ENCODE measurements at places on chromosomes 1 and 21.

GRCh38 chr1:26352338-26352679 is 1.6 kb downstream of the CRYBG2 start:
- no peak for DNase-seq

DNA sequence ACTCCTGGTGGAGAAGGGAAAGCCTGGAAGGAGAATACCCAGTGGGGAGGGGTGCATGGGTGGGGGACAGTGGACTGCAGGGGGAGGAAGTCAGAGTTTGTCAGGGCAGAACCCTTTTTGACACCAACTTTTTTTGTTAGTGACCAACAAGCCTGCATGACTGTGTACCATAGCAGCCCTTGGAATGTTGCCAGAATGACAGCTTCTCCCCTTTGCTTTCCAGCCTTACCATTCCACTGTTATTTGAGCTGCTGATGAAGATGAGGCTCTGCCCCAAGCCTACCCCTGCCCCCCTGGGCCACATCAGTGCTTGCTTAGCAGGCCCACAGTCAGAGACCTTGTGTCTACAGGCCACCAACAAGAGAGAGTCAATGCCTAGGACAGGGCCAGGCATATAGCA is 341.2 kb downstream of the HHAT start:
- no peak for DNase-seq

DNA sequence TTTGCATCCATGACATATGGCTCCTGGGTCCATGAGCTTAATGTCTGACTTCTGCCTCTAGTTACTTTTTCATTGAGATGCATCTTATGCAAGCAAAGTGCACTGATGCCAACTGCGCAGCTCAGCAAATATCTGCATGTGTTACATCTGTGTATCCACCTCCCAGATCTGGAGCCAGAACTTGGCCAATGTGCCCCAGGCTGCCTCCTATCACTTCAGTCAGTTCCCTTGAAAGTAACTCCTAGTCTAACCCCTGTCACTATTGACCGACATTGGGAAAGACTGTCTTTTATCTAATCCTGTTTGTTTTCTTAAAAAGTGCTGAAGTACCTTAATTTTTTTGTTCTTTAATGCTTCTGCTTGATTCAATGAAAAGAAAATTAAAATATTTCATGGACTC is 19.3 kb upstream of the UBL4B start:
- DNase-seq = no peak

- no peak for DNase-seq
Measured at GRCh38 chr1:116417678-116418077, 44.6 kb downstream of the ATP1A1 start.

DNA sequence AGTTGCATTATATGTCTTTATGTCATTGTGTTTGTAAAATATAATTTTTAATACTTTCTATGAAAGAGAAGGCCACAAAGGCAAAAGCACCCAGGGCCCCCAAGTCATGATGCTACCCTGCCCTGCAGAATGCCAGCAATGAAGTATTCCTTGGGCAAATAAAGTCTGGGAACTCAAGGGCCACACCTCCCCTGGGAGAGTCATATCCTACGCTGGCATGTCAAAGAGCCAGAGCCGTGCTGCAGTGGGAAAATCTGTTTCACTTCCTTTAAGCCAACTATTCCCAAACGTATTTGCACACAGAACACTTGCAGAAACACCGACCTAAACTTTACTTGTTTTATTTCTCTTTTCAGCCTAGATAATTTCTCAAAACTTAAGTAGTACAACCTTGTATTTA is 98.4 kb upstream of the KAZN start:
- no peak for DNase-seq

DNA sequence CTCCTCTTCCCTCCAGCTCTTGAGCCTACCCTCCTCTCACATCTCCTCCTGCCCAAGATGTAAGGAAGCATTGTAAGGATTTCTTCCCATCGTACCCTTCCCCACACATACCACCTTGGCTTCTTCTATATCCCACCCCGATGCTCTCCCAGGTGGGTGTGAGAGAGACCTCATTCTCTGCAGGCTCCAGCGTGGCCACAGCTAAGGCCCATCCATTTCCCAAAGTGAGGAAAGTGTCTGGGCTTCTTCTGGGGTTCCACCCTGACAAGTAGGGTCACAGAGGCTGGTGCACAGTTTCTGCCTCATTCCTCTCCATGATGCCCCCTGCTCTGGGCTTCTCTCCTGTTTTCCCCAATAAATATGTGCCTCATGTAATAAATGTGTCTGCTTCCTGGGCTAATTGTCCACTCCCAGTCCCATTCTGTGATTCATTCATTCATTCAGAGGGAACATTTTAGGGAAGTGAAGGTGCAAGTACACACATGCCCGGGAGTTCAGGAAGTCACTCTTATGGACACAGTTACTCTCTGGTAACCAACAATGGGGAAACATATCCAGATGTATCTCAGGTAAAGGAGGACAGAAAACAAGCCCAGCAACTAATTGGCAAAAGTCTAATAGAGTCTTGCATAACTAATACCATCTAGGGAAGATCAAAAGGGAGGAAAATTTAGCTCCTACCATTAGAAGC is 1.9 kb downstream of the SPRR4 start:
- no peak for DNase-seq

GRCh38 chr1:64675718-64676345 is 69.0 kb upstream of the RAVER2 start:
- DNase-seq = no peak

GRCh38 chr1:17434601-17435000 is 4.9 kb downstream of the RCC2 start:
- DNase-seq = no peak

GRCh38 chr21:42238185-42238934 is 19.4 kb downstream of the ABCG1 start:
- DNase-seq = peak; percentile 30

- DNase-seq = no peak
Measured at GRCh38 chr21:35923971-35924370, 136.4 kb downstream of the SETD4 start.

DNA sequence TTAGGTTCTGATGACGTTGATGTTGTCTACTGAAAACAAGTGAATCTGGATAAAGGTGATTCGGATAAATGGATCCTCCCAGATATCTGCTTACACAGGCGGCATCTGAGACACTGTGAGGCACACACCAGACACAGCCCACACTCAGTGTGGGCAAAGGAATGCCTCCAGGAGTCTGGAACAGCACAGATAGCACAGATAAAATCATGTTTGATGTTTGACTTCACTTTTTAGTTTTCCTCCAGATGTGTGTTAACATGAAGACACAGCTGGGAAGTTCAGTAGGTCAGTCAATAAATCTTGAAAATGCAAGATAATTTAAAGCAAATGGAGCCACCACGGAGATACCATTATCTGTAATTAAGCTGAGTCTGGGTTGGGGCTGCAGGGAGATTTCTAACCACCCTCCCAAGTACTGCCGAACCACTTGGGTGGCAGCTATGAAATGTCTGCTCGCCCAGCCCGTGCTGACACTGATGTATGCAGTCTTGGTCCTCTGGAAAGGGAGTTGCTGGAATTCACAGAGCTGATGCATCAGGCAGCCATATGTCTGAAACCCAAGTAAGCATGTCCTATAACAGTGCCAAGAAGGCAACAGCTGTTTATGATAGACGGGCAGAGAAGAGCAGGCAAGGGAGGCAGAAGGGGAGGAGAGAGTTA is 11.7 kb downstream of the CAPN9 start:
- no peak for DNase-seq

DNA sequence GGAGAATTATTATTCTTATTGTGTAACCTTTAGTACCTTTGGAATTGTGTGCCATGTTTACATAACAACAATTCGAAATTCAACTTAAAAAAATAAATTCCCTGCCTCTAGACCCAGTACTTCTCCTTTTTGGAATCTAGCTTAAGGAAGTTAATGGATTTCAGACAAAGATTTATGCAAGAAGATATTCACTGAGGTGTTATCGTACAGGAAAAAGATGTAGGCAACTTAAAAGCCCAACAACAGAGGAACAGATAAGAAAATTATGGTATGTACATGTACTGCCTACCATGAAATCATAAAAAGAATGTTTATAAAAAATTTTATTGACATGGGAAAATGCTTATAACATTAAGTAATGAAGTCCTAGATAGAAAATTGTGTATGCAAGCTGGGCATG is 18.2 kb upstream of the STMN1 start:
- DNase-seq = no peak

DNA sequence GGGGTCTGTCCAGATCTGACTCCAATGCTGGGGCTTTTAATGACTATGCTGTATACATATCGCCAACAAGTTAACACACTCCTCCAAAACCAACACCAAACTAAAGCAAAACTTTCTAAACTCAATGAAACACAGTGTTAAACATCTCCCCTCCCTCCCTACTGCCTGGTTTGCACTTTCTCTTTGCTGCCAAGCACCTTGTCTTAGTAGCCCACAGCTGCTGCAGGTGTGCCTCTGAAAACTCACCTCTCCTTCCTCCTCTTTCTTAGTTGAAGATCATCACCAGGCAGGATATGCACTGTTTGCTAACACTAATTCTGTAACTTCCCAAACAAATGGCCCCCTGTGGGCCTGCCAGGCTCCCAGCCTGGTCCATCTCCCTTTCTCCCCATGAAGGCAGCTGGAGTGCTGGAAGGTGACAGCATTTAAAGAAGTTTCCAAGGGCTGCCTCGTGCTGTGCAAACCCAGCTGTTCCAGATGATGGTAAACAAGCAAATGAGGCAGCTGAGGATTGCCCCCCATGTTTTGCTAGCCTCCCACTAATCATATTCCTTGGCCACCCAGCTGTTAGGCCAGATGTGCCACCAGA is 213.7 kb downstream of the ASTN1 start:
- no peak for DNase-seq

- DNase-seq = no peak
Measured at GRCh38 chr1:41789661-41790330, 128.9 kb downstream of the HIVEP3 start.

DNA sequence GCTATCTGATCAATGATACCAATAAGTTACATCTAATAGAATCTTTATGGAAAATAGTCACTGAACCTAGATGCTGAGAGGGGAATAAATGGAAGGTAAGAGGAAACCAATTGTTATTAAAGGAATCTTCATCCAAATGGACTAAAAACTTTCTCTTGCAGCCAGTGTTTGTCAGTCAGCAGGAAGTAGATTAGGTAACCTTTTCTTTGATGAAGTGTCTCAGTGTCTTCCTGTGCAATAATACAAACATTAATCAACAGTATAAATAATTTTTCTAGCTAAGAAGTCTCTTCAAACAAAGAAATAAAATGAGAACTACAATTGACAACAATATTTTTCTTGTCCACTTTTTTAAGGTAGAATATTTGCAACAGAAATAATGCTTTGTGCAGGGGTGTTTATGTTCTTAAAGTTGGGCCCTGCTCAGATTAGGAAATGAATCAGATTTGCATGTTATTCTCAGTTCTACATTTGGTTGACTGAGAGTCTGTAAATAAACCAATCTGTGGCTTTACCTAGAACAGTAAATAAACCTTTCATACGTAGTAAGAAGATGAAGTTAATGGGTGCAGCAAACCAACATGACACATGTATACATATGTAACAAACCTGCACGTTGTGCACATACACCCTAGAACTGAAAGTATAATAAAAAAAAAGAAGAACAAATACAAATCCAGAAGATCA is 391.4 kb downstream of the MRPL39 start:
- no peak for DNase-seq

- DNase-seq = no peak
Measured at GRCh38 chr21:34279883-34280282, 83.9 kb upstream of the KCNE2 start.

GRCh38 chr1:22383526-22384294 is 67.9 kb upstream of the ZBTB40 start:
- DNase-seq = no peak

DNA sequence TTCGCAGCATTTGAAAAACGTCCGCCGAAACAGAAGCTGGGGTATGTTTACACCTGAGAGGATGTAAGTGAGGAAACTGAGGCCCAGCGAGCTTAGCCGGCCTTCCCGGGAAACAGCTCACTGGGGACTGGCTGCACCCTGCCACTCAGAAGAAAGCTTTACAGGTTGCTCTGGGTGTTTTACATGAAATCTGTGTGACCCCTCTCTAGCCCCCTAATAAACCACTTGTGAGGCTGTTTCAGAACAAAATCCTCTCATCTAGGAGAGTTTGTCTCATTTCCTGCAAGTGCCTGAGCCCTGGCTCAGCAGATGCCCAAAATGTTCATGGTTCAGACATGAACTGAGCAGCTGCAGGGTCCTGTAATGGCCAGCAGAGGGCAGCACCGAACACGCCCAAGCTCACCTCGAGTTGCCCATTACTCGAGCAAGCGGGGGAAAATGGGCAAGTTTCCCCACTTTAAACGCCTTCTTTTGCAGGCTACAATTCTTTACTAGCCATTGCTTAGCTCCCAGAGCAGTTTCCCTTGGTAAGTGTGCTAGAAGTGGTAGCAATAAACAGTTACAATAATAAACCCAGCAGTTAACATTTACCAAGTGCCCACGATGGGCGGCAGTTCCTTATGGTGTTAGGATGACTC is 76.4 kb downstream of the FHAD1 start:
- peak; percentile 74 for DNase-seq

DNA sequence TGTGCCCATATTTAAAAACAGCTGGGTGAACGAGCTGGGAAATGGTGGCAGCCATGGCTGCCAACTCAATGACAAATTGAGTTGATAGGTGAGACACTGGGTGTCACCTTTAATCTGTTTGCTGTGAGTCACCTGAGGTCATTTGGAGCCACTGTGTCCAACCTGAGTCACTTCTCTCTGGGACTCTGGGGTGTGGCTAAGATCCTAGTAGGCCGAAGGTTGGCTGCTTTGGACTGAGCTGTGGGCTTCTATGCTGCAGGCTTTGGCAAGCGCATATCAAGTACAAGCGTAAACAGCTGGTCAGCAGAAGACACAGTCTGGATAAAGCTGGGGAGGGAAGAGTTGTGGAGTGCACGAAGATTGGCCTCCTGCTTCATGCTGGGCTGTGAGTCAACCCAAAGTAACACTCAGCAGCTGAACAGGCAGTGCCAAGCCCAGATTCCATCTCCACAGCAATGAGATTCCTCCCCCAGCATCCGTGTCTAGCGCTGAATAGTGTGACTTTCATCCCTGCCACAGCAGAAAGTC is 24.0 kb downstream of the TEX35 start:
- DNase-seq = no peak

DNA sequence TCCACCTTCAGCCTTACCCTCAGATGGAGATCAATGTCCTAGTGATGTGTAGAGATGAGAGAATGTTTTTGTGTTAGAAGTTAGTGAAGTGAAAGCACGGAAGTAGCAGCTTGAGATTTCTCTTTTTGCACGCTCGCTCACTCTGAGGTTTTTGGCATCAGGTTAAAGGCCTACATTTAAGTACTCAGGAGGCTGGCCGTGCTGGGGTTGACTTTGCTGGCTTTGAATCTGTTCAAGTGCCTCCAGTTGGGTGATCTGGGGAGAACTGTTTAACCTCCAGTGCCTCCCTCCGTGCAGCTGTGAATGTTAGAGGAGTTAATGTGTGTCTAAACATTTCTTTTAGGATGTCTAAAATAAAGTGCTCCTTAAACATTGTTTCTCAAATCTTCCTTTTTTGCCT is 13.9 kb downstream of the PHGDH start:
- no peak for DNase-seq

- DNase-seq = no peak
Measured at GRCh38 chr1:245001252-245001651, 136.9 kb upstream of the HNRNPU start.

- peak; percentile 47 for DNase-seq
Measured at GRCh38 chr1:30379684-30380624, 343.4 kb downstream of the MATN1 start.

GRCh38 chr1:165842671-165843129 is 15.3 kb downstream of the UCK2 start:
- DNase-seq = no peak

- DNase-seq = peak; percentile 10
Measured at GRCh38 chr1:167720965-167721616, 691 bp upstream of the MPZL1 start.

GRCh38 chr1:6475381-6476133 is 9.6 kb upstream of the TNFRSF25 start:
- DNase-seq = peak; percentile 81

Measured in stimulated activated naive CD8-positive, alpha-beta T cell treated with anti-CD3 and anti-CD28 coated beads, Interleukin-15, Interleukin-2, amounts not matched to agents 100 U/mL and 50 U/mL, for 24 hours (primary cell).